Nephron progenitor cell (in vitro differentiated cells): ENCODE measurements at places on chromosomes 12 and 14.

- DNase-seq: no peak
These were observed 200.6 kb upstream of the STXBP6 start for GRCh38 chr14:25250516-25250915.

DNA sequence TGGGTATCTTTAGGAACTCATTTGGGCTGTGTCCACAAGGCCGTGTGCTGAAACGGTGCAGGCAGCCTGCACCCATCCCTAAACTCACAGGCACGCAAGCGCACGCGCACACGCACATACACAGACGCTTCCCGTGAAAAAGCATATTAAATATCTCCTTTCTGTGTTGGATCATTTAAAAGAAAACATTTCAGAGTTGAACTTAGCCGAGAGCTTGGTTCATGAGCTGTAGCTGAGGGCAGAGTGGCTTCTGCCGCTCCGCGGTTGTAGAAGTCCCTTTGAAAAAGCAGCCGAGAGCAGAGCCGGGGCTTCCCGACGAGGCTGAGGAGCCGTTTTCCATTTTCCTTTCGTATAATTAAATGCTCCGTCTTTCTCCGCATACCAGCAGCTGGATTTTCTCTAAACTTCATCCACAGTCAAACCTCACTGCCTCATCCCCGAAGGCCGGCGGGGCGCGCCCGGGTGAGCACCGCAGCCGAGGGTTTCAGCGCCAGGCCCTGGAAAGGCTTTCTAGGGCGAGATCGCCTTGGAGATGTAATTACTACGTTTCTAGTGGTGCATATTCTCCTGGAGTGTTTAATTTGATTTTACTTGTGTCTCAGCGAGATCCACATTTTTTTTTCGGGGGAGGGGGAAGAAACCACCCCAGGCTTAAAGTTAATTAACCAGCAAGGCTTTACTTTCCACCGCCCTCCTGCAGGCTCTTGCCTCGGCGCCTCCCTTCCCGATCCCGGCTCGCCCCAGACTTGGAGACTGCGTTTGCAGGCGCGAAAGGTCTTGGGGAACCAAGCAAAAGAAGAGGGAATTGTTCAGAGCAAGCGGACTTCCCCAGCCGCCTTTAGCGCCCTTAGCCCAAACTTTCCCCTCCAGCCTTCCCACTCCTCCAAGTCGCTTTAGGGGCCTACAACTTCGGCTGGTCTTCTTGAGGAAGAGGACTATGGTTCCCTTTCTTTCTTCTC is 3.0 kb upstream of the HOXC13 start:
- peak; percentile 37 for DNase-seq

DNA sequence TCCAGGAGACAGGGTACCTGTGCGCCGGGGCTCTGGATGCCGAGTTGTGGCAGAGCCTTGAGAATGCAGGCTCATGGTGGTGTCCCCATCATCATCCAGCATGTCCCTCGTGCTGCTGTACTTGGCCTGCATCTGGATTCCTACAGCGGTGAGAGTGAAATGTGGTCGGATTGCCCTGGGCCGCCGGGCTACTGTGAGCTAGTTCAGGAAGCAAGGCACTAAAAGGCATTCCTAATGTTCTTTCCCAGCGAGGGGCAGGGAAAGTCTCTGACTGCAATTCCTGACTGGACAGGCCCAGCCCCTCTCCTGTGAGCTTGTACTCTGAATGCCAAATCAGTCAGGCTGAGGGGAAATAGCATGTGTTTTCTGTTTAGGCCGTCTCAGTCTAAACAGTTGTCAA is at the start of gene CLEC1A:
TSS of gene CLEC1A (minus strand) at position 195 of the 400 bp plus-strand sequence. CDS start at position 132, 63 bp downstream.
- peak; percentile 42 for DNase-seq

GRCh38 chr14:20734430-20734806 is 11.3 kb upstream of the EDDM3A start:
- no peak for DNase-seq

DNA sequence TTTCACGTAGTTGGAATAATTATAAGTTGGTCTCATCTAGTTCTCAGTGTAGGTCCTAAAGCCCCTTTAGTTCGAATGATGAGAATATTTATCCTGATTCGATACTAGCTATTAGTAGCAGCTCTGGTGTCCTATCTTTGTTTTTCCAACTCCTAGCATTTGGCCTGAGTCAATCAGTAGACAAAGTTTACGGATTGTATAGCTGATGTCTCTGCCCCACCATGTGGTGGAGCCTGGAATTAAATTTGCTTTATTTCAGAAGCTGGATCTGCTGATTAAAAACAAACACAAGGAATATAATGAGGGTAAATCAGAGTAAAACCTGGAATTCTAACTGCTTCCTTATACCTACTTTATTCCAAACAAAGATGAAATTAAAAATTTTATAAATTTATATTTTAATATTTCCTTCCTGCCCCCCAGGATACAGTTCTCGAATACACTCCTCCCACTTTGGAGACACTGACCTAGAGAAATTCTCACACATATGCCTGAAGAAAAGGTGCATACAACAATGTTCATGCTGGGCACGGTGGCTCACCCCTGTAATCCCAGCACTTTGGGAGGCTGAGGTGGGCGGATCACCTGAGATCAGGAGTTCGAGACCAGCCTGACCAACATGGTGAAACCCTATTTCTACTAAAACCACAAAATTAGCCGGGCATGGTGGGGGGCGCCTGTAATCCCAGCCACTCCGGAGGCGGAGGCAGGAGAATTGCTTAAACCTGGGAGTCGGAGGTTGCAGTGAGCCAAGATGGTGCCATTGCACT is 7.6 kb upstream of the BRMS1L start:
- DNase-seq: peak; percentile 11

- no peak for DNase-seq
These were observed 41.3 kb upstream of the WDR89 start for GRCh38 chr14:63682727-63683593.

- DNase-seq: no peak
These were observed 125.5 kb downstream of the TMTC3 start for GRCh38 chr12:88267630-88268029.

DNA sequence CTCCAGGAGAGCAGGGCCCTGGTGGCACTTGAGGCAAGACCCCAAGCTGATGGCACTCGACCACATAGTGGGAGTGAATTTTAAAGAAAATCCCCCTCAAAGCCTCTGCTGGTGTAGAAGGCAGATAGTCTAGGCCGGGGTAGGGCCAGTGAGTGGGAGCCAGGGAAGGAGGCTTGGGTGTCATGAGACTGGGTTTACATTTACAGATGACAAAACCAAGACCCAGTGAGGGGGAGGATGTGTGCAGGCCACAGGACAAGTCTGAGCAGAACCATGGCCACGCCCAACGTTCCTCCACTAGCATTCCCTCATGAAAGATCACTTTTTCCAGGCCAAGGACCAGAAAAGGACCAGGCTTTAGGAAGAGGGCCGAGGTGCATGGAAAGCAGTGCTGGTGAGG is 42.0 kb downstream of the EVL start:
- DNase-seq: no peak

- DNase-seq: no peak
These were observed 19.7 kb upstream of the TDRD9 start for GRCh38 chr14:103908580-103908979.

DNA sequence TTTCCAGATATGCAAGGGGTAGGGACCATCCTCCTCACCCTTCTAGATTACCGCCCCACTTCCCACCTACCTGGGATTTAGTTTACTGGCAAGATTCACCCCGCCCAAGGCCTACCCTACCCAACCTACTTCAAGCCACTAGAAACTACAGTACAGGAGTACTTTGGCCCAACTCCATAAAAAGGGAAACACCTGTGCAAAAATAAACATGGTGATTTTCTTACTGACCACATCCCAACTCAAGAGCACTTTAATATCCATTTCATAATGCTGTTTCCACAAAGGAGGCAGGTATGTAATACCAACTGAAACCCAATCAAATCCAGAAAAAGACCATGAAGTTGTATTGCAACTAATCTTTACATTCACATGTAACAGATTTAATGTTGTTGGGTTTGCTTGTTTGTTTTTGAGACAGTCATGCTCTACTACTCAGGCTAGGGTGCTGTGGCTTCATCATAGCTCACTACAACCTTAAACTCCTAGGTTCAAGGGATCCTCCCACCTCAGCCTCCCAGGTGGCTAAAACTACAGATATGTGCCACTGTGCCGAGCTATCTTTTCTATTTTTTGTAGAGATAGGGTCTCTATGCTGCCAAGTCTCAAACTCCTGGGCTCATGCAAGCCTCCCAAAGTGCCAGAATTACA is 41.7 kb upstream of the RAP1B start:
- DNase-seq: no peak

DNA sequence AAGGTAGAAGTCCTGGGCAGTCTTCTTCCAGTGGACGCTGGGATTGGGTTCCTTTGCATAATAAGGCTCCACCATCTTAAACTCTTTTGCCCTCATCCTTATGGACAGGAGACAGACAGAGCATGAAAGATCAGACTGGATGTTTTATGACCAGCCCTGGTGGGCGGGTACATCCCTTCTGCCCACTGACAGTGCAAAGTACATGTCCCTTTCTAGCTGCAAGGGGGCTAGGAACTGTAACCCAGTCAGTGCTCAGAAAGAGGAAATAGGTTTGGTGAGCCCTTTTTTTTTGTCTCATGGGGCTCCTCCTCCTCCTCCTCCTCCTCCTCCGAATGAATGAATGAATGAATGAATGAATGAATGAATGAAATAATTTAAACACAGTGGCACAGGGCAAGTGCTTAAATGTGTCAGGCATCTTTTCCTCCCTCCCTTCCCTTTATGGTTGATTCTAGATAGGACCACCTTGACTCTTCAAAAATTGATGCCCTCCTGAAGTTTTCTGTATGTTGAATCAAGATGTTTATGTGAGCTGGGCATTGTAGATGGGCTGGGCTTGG is 36.4 kb upstream of the HNF1A start:
- DNase-seq: no peak

DNA sequence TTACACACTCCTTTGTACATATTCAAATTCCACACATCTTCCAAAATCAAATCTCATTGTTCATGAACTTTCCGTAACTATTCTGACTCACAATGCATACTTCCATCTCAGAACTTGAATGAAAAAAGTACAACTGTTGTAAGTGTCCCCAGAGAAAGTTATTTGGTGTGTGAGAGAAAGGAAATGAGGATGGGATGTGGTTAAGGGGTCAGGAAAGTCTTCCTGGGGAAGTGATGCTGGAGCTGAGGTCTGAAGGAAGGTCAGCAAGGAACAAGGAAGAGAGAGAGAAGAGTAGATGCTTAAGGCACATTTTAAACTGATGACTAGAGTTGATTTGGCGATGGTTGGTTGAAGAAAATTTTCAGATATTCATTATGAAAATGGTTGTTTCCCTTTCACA is 340.0 kb upstream of the STXBP6 start:
- DNase-seq: no peak

DNA sequence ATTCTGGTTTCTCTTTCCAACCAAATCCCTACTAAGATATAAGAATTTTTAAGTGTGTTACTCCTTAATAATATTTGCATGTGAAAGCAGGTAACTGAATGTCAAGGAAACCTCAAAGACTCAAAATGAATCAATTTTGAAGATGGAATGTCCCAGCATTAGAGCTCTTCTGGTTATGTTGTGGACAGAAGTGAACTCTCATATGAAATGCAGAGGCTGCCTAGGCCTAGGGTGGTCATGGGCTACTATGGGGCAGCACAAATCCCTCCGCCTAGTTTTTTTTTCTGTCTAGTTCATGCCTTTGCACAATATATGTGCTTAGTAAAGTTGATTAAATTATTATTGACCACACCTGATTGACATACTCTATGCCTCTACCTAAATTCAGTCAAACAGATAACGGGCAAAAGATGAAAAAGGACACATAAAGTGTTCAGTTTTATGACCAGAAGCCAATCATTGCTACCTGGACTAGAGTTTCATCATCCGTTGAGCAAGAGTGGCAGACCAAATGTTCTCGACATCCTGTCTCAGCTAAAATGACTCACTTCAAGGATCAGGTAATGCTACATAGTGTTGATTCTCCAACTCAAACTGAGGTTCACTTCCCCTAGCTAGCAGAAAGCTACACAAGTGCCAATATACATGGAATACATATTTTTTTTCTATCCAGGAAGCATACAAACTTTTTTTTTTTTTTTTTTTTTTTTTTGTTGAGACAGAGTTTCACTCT is 1211.4 kb downstream of the VRK1 start:
- DNase-seq: no peak

DNA sequence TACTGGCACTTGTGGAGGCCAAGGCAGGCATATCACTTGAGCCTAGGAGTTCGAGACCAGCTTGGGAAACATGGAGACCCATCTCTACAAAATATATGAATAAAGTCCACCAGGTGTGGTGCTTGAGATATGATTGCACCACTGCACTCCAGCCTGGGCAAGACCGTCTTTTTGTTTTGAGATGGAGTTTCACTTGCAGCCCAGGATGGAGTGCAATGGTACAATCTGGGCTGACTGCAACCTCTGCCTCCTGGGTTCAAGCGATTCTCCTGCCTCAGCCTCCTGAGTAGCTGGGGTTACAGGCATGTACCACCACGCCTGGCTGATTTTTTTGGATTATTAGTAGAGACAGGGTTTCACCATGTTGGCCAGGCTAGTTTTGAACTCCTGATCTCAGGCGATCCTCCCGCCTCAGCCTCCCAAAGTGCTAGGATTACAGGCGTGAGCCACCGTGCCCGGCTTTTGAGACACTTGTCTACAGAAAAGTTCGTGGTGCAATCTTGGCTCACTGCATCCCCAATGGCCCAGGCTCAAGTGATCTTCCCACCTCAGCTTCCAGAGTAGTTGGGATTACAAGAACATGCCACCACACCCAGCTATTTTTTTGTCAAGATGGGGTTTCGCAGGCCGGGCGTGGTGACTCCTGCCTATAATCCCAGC is 16.3 kb upstream of the ATP5F1B start:
- DNase-seq: no peak

DNA sequence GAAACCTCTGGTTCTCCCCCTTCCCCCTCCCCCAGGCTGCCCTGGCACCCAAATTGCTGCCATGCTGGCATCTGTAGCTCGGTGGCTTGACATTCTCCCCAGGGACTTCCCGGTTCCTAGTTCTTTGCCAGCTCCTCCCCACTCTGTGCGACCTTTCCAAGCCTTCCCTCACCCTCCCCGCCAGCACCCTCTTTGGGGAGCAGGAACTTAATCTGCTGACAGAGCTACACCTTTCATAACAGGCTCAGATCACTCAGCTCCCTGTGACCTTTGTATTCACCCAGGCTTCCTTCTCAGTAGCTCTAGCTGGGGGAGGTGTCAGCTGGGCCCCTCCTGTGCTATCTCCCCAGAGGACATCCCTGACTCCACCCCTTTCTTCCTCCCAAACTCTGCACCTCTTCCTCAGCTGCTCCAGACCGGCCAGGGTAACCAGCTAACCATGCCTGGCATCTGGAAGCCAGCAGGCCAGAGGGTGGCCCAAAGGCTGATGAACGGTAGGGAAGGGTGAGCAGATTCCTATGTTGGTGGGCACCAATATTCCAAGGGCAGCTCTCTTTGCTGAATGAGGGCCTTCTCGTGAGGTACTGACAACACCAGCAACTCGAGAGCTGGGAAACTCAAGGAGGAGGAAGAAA is 1.8 kb upstream of the COX14 start:
- peak; percentile 28 for DNase-seq

GRCh38 chr12:106389151-106389550 is 31.6 kb downstream of the POLR3B start:
- no peak for DNase-seq

- no peak for DNase-seq
These were observed 18.1 kb upstream of the PPP1R1A start for GRCh38 chr12:54606556-54606955.

- DNase-seq: peak; percentile 64
These were observed 33.9 kb upstream of the FAM222A start for GRCh38 chr12:109679501-109680263.

GRCh38 chr14:66383257-66383656 is 102.9 kb upstream of the CCDC196 start:
- DNase-seq: peak; percentile 46

- no peak for DNase-seq
These were observed 24.8 kb downstream of the EPYC start for GRCh38 chr12:90979951-90980350.

GRCh38 chr12:51898506-51898905 is 8.8 kb upstream of the ACVRL1 start:
- no peak for DNase-seq
